ENCODE measurements at places on chromosomes 6 and 20.

DNA sequence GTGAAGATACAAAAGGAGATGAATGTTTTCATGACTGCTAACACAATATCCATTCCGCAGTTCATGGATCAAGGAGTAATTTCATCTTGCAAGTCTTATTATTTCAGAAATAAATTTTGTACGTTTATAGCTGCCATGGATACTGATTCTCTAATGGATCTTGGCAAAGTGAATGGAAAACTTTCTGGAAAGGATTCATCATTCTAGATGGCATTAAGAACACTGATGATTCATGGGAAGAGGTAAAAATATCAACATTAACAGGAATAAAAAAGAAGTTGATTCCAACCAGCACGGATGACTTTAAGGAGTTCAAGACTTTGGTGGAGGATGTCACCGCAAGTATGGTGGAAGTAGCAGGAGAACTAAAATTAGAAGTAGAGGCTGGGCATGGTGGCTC, 2.8 kb downstream of the HUS1B start:
- DNase-seq: no peak

- DNase-seq: no peak
Measured at GRCh38 chr20:24767623-24768100, 181.4 kb upstream of the CST7 start.

- no peak for DNase-seq
Measured at GRCh38 chr20:37852666-37853065, 50.3 kb upstream of the VSTM2L start.

DNA sequence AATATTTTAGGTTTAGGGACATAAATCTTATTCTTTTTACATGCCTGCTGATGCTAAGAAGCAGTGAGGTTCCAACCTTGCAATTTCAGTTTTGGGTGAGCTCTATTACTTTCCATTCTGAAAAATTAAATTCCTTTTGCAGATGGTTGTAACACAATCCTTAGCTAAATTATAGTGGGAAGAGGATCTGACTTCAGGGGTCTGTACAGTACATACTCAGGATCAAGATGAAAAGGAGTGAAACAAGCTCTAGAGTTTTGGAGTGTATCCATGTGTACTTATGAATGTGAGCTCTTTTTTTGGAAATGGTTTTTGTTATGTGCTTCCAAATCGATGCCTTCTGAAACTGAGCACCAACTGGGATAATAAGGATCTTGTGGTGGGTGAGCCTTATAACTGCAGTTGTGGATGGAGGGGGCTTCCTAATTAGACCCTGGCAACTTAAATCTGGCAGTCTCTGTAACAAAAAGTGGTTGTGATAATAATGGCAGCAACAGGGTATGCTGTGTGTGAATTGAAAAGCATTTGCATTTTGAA, 218.8 kb upstream of the MAP3K7 start:
- DNase-seq: no peak

GRCh38 chr6:39812853-39813533, 20.8 kb downstream of the DAAM2 start:
- DNase-seq: no peak

- no peak for DNase-seq
Measured at GRCh38 chr6:142271476-142271875, 30.3 kb upstream of the ADGRG6 start.

DNA sequence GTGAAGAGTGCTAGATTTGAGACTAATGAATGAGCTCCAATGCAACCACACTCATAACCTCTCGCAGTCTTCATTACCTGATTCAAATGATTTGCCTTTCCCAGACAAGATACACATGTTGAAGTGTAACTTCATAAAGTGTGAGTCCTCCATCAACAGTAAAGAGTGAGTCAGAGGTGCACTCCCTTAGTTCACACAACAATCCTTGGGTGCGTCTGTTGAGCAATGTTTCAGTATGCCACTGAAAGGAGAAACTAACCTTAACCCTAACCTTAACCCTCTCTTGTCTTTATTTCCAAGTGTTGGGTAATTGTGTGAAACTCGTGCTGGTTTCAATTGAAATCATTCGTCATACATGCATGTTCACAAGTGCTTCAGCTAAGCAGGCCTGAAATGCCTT, 21.0 kb upstream of the RIN2 start:
- DNase-seq: peak; percentile 17

DNA sequence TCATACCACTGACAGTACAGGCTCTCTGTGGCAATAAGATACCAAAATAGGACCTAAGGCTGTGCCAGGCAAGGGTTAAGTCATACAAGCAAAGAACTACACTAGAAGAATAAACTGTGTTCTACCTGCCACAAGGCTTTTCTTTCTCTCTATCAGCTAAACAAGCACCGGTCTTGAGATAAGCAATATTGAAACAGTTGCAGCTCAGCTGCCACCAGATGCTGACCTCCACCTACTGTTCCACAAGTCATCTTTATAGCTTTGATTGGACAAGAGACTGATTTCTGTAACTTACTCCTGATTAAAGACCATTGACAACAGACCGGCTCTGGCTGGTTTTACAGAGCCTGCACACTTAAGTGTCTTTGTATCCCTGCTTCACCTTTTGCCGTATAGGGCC, 24.1 kb downstream of the SCP2D1 start:
- DNase-seq: no peak

GRCh38 chr20:33689493-33689892, 3.3 kb upstream of the E2F1 start:
- no peak for DNase-seq

- DNase-seq: no peak
Measured at GRCh38 chr6:158413814-158414565, 101.7 kb downstream of the TULP4 start.

DNA sequence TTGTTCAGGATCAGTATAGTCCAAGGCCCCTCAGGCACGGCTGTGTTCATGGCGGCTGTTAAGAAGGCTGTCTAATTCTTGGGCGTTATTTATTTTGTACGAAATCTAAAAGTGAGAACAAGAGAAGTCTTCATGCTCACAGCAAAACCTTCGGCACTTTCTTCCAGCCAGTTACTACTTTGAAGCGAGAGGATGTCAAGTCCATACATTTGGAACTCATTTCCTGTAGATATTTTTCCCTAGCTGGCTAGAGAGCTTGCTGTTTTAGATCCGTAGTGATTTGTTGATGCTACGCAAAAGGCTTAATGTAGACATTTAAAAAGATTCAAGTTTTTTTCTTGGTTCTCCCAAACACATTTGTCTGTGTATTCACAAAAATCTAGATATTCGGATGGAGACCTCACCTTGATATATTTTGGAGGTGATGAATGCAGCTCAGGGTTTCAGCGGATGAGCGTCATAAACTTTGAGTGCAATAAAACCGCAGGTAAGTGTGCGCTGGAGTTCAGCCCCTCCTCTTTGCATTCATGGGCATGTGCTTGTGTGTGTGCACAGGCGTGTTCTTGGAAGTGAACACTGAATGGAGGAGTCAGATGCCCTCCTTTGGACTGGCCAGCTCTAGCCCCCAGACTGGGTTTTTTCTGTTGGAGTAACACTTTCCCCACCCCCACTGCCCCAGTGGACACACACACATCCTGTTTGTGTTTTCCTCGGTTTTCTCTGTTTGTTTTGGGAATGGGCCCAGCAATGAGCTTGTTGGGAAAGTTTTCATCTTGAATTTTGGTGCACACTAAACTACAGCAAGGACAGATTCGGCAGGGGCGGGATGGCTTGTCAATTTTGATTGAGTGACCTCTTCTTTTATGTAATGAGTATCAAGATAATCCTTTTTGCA, 65.4 kb downstream of the IGF2R start:
- DNase-seq: no peak

DNA sequence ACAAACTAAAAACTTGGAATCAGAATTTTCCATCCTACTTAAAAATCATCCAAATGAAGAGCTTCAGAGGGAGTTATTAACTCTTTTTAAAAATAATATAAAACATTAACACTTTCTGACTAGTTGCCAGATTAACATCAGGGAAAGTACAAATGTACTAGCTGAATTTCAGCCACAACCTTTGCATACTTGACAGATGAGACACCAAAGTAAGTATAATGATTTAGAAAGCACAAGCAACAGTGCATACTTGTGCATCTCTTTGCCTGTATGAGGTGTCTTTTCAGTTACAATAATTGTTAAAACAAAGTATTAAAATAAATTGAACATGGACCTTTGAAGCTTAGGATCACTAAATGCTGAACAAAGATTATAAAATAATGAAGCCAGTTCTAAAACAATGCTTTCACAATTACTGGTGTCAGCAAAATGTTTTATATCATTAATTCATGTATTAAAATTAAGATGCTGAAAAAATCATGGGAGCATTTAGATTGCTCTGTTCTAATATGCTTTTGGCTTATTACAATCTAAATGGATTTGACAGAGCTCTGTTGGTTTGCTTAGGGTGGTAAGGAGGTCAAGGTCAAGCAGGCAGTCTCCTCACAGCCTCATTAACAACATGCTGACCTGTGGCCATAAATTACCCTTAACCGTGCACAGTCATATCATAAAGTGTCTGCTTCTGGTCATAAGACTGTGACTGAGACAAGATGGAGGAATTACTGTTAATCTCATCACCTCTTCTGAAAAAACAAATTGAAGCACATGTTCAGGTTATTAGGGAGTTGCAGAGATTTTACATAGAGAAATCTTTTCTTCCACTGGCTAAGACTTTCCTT, 15.1 kb downstream of the RNF217 start:
- no peak for DNase-seq

- DNase-seq: peak; percentile 40
Measured at GRCh38 chr6:166253281-166253681, 54.9 kb downstream of the PRR18 start.

DNA sequence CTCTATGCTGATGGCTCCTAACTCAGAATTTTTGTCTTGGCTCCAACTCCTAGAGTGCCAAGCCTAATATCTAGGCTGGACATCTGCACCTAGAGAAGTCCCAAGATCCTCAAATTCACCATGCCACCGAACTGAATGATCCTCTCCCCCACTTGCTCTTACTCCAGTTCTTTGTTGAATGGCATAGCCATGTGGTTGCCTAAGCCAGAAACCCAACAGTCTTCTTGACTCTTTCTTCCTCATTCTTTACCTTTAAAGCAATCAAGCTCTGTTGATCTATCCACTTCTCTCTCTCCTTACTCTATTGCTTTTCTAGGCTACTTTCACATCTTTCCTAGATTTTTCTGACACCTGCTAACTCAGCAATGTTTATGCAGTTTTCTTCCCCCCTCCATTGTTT, 126.5 kb upstream of the FOXO3 start:
- DNase-seq: no peak

GRCh38 chr20:16299897-16300296, 273.4 kb downstream of the KIF16B start:
- no peak for DNase-seq

GRCh38 chr20:7829776-7830175, 110.5 kb downstream of the HAO1 start:
- DNase-seq: no peak

DNA sequence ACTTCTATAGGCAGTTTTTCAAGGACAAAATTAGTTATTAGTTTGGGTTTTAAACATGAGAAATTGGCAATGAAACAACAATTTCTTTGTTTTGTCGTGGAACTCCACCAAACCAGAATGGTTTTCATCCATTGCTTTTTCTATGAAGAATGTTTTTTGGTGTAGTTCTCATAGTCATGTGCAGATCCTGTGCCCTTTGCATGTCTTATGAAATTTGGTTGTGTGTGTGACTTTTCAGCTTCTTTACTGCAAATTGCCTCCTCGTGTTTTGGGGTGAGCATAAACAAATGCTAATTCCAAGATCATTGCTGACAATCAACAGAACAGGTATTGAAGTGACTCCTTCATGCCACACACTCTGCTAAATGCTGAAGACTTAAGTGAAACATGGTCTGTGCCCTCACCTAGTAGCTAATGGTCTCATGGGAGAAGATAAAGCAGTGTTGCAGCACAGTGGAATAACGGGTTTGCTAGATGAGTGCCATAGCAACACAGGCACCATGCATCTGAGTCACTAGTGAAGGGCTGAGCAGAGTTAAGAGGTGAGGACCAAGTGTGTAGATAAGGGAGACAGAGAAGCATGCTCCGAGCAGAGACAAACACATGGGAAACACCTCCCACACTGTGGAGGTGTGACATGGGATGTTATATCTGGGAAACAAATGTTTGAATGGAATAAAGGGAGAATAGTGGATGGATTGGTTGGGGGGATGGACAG, 120.0 kb downstream of the SLC16A10 start:
- DNase-seq: no peak

GRCh38 chr6:142796571-142796970, 148.4 kb downstream of the HIVEP2 start:
- DNase-seq: no peak

GRCh38 chr20:64112691-64113443, 5.5 kb upstream of the NPBWR2 start:
- DNase-seq: peak; percentile 2

- DNase-seq: no peak
Measured at GRCh38 chr6:154951345-154952200, 43.5 kb upstream of the TIAM2 start.

DNA sequence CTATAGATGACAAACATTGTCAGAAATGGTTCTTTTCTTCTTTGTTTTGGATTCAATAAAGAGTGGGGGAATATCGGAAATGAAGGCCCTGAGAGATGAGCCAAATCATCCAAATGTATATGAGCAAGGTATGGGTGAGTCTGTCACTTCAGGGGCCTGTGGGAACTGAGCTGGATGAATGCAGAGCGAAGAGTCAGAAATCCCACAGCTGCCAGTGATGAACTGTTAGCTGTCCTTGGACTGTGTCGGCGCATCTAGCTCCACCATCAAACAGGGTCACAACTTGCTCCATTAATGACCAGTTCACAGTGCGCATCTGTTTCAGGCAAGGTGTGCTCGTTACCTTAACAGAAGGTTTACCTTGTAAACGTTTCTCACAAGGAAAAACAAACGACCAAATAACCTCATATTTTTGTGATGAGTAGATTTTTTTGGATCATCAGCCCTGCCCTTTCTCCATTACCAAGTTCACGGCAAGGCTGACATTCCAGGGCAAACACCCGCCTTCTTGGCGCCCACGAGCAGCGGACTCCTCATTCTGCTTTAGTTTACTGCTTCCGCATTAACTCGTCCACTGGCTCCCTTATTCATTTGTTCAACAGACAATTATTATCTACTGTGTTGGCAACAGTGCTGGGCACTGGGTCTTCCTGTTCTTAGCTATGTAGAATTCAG, 15.0 kb upstream of the CCN6 start:
- no peak for DNase-seq

DNA sequence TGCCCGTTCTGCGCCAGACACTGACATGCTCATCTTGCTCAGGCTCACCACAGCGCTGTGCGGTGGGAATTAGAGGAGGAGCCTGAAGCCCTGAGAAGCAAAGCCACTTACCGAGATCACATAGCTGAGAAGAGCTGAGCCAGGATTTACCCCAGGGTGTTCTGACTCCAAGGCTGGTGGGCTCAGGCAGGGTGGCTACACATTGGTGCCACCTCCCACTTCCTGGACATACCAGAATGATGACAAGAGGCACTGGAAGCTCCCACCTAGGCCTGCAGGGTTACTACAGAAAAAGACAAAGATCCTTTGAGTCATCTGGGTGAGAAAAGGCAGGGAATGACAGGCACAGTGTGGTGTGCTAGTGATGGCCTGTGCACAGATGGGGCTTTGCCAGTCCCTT, 24.4 kb upstream of the FKBP1A start:
- DNase-seq: no peak

Data from activated naive CD4-positive, alpha-beta T cell treated with anti-CD3 and anti-CD28 coated beads, Interleukin-2, amount 50 U/mL, for 72 hours (primary cell).